Natural killer cell (primary cell): ENCODE measurements at places on chromosomes 5 and 9.

DNA sequence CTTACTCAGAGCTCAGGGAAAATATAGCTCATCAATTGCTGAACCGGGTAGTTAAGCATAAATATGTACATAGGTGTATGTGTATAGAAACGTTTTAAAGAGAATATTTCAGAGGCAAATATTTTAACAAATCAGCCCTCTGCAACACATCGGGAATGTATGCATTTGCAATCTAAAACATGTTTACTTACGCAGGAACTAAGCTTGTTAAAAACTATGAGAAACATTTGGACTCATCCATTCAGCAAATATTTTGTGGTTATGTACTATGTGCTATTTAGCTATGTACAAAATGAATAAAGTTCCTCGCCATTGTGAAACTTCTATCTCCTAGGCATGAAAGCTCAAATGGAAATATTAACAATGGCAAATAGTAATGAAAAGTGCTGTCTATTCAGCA, 469.9 kb downstream of the ARHGEF28 start:
- no peaks in the 10 kb centered on the region for H3K36me3 ChIP-seq
- H3K4me3 ChIP-seq, result no peak overlapping the region
- H3K27ac ChIP-seq, result no peak overlapping the region
- H3K4me1 ChIP-seq, result no peaks in the 10 kb centered on the region
- H3K27me3 ChIP-seq, result no peaks in the 10 kb centered on the region

GRCh38 chr9:132880324-132880661, 1.6 kb downstream of the SPACA9 start:
- no peaks in the 10 kb centered on the region for H3K36me3 ChIP-seq
- H3K27ac ChIP-seq, result no peak overlapping the region
- peaks cover 41% of the 10 kb centered on the region for H3K4me1 ChIP-seq
- no peaks in the 10 kb centered on the region for H3K27me3 ChIP-seq
- no peak for DNase-seq
- no peak overlapping the region for H3K4me3 ChIP-seq

DNA sequence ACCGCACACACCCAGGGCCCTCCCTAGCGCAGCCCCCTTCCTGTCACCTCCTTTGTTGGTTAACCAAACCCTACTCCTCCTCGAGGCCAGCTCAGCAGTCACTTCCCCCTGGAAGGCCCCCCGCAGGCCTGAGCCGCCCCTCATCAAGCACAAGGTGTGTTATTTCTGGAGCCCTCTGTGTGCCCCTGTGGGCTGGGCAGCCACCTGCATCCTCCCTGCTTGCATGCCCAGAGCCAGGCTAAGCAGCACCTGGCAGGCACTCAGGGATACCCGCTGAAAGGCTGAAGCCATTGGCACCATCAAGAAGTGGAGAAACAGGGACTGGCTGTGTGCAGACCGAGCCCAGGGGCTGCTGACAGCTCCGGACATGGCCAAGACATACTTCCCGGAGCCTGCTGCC, 121.8 kb downstream of the ZNF354C start:
- H3K36me3 ChIP-seq, result no peaks in the 10 kb centered on the region
- no peak for DNase-seq
- no peaks in the 10 kb centered on the region for H3K4me1 ChIP-seq
- H3K4me3 ChIP-seq, result no peak overlapping the region

GRCh38 chr5:10533226-10533625, 30.6 kb upstream of the ANKRD33B start:
- no peaks in the 10 kb centered on the region for H3K27me3 ChIP-seq
- no peaks in the 10 kb centered on the region for H3K36me3 ChIP-seq
- H3K27ac ChIP-seq, result no peak overlapping the region
- H3K4me1 ChIP-seq, result peaks cover 22% of the 10 kb centered on the region
- H3K4me3 ChIP-seq, result no peak overlapping the region
